SK-N-SH (cell line): ENCODE measurements at places on chromosomes 4 and X. TPM values are rescaled to one million over a fixed set of nuclear protein-coding genes. Genes with fewer than 3 reads are reported as not detected.

DNA sequence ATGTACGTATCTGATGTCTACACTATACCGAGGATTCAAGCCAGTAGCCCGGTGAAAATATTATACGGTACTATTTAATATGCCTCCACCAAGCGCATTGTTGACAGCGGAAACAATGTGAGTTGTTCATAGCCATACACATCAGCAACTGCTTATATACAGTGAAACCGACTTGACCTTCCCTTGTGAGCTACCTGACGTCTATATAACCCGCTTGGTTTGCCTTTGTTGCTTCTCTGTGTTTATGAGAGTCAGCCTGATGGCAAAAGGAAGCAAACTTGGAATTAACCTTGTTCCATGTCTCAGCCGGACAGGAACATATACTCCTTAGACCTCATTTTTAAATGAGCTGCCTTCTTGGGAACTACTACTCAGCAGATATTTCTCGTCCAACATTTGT, 211.8 kb downstream of the DCTD start:
- DNase-seq: no peak

GRCh38 chr4:76470064-76470463, 35.0 kb downstream of the SHROOM3 start:
- DNase-seq: no peak

DNA sequence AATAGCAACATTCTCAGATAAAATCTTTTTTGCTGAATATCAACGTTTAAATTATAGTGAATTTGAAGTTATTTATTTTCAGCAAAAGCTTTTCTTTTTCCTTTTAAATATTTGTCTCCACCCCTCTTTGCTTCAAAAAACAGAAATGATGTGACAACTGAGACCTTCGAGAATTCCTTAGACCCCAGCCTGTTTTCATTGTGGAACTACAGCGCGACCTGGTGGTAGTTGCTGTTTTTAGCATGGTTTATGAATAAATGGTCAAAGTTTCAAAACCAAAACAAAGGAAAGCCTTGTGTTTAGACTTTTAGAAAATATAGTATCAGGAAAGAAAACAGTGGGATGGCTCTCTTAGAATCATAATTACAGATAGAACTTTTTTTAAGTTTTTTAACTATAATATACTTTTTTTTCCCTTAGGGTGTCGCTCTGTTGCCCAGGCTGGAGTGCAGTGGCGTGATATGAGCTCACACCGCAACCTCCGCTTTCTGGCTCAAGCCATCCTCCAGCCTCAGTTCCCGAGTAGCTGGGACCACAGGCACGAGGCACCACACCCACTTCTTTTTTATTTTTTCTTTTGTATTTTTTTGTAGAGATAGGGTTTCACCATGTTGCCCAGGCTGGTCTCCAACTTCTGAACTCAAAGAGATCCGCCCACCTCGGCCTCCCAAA, 26.8 kb upstream of the TMEM184C start:
- DNase-seq: peak; percentile 67

The REELD1 gene
- not detected in 2 replicates for polyA plus RNA-seq

GRCh38 chr4:127000846-127001245, 631.9 kb upstream of the INTU start:
- no peak for DNase-seq

DNA sequence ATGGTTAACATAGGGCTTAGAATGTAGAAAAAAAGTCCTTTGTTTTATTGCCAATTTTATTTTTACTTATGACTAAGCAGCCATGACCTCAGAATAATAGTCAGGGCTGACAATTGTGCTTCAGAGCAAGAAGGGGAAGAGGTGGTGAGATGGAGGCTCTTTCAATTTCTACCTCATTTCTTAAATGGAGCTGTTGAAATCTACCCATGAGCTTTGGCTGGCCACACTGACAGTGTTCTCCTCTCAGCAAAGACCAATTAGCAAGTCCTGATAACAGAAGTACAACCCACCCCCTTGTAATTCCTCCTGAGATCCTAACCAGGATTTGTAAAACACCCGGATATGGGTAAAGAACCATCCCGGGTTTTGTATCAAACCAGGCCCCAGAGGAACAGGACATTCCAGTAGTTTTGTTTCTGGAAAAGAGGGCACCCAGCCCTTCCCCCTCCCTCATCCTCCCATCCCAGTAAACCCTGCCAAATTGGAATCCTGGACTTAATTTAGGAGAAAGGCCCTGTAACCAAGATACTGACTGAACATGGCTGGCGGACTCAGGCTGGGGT, at the start of gene HEPH:
Gene HEPH (plus strand): TSS at position 399 of the 563 bp plus-strand sequence. CDS start 6,324 bp downstream, outside the sequence.
- no peak for DNase-seq

The NXF2B gene
- not detected in 2 replicates for polyA plus RNA-seq

The UXT gene
- 169 and 205 TPM in 2 replicates for polyA plus RNA-seq
